Mucosa of descending colon (tissue), 3 donors: ENCODE measurements at places on chromosomes 13 and 19. TPM values are rescaled to one million over a fixed set of nuclear protein-coding genes. Genes with fewer than 3 reads are reported as not detected.

DNA sequence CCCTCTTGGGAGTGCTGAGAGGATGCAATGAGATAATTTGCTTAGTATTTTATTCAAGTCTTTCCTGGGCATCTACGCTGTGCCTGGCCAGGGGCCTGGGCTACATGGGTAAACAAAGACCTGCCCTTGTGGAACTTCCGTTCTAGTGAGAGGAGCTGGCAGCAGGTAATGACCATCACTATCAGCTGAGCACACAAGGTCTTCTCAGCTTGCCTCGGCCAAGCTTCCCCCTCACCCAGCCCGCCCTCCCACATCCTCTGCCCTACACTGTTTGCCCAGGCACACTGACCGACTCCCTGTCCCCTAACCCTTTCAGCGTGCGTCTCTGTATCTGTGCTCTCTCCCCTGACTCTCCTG lies 8.6 kb upstream of the FKRP start:
- no peak for DNase-seq

GRCh38 chr13:34722922-34723321 lies 219.1 kb upstream of the NBEA start:
- DNase-seq = no peak

Gene ACP5
- total RNA-seq = 24.3 TPM

- no peak for DNase-seq
These were observed 65.2 kb upstream of the PEG3 start for GRCh38 chr19:56905631-56906150.

GRCh38 chr13:27644302-27644701 lies 22.6 kb downstream of the POLR1D start:
- no peak for DNase-seq

DNA sequence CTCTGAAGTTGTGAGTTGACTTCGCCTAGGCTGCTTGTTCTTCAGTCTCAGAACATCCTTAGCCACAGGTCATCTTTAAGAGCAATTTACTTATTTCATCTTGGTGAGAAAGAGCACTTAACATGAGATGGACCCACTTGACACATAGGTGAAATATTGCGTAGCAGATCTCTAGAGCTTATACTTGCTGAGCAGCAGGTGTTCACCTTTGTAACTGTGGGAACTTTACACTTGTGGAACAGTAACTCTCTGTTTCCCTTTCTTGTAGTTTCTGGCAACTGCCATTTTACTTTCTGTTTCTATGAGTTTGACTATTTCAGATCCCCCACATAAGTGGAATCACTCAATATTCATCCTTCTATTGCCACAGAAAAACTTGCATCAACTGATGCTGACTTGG lies 95.7 kb downstream of the SLC10A2 start:
- DNase-seq = no peak

GRCh38 chr19:9205501-9206113 lies 13.8 kb downstream of the OR7D4 start:
- DNase-seq = peak; percentile 79

Gene ZNF430
- 9.7 TPM for total RNA-seq

GRCh38 chr13:26663791-26664190 lies 96.8 kb downstream of the GPR12 start:
- no peak for DNase-seq

- no peak for DNase-seq
These were observed 147.9 kb downstream of the KATNAL1 start for GRCh38 chr13:30159446-30159839.
